ENCODE measurements at places on chromosomes 6 and 20. TPM values are rescaled to one million over a fixed set of nuclear protein-coding genes. Genes with fewer than 3 reads are reported as not detected.

DNA sequence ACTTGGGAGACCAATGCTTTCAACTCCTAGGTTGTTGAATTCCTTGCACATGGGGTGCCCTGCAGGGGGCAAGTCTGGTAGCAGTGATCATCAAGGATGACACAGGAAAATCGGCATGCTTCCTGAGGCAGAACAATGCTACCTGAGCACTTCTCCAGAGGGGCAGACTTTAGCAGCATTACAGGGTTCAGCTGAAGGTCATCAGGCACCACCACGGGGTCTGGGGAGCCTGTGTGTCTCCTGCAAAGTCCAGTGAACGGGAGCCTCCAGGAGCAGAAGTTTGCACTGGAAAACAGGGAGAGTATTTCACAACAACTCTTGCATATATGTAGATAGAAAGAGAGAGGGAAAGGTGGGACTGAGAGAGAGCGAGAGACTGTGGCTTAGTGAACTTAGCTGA is 10.2 kb downstream of the VSX1 start:
- DNase-seq, result peak; percentile 20

GRCh38 chr6:53793318-53794136 is 1.3 kb upstream of the LRRC1 start:
- no peak for DNase-seq

DNA sequence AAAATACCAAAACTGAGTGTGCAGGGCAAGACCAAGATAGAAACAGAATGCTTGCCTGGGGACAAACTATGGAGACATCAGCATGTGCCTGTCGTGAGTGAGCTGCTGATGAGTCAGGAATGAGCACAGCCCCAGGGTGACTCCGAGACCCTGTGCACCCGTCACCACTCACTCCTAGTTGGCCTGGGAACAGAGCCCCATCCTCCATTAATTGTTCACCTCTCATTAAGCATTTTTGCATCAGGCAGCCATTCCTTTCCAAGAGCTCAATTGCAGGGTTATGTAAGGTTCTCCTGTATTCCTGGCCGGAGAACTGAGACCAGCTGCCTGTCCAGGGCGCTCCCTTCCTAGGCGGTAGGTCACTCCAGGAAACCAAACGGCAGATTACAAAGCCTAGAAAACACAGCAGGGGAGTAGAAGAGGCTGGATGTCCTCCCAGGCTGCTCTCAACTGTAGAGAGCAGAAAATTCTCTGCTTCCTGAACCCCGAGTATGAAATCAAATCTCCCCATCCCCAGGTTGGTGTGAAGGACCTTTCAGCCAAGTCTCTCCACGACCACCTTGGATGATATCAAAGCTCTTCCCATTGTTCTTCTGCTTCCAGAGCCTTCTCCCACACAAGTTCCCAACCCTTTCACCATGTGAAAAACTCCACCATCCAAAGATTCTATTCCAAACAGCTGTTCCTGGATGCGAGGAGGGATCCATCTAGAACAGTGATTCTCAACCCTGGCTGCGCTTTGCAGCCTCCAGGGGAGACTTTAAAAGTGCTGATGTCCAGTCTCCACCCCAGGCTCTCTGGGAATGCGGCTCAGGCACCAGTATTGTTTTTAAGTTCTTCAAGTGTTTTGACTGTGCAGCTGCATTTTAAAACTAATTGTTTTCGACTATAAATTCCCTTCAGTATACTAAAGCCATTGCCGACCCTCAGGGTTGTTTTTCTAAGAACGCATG is 532.6 kb upstream of the JARID2 start:
- DNase-seq, result no peak

- no peak for DNase-seq
Measured at GRCh38 chr20:13418263-13419229, 197.5 kb downstream of the ISM1 start.

DNA sequence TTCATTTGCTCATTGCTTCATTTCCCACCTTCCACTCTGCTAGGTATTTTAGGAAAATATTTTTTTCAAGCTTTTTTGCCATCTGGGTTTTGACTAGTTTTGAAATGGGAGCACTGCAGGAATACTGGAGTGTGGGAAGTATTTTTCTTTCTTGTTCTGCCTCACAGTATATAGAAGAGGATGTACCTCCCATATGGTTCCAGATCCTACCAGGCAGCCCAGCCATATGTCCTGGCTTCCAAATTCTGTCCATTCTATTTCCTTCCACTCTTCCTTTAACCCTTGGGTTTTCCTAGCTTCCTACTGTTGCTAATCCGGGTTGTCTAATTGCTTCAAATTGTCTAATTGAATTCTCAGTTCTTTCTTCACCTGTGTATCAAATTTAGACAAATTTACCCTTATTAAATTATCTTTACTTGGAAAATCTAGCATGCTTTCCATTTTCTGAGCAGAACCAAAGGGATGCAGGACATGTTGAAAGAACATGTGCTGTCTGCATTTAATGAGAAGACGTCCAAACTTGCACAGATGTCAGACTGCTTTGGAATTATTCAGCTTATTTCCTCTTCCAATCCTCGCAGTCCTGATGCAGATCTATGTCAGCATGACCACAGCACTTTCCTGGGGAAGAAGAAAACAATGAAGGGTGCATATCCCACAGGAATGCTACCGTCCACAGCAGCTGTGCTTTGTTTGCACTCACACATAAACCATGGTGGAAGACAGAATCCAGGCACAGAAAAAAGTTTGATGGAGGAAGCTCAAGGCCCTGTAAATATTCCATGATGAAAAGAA is 1273.9 kb upstream of the MAP3K7 start:
- DNase-seq, result no peak

- DNase-seq, result no peak
Measured at GRCh38 chr6:19999319-20000191, 162.4 kb downstream of the ID4 start.

DNA sequence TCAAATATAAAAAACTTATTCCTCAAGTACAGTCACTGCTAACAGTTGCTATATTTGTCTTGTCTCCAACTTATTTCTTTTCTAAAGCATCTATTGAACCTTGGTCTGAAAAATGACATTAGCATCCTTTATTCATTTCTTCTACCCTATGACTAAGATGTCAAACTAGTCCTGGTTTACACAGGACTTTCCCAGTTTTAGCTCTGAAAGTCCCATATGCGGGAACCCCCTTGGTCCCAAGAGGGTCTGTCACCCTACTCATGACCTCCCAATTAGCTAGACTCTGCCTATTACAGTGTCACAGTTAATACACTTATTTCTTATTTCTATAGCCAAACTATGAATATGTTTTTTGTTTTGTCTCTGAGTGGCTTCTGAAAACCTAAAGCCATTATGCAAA is 37.1 kb downstream of the PLEKHG1 start:
- DNase-seq, result no peak

GRCh38 chr20:48298851-48299484 is 513.7 kb upstream of the SULF2 start:
- DNase-seq, result no peak

DNA sequence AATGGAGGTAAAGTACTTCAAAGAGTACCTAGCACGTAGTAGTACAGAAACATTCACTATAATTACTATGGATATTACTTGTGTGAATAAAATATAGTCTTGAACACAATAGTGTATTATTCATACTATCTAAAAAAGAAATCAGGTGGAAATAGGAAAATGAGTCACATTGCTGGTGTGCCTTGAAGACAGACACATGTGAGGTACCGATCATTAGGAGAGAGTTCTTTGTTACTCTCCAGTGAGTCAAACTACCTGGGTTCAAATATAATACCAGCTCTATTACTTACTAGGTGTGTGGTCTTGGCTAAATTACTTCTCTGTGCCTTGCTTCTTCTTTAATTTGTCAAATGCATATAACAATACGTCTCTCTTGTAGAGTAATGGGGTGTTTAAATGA is 50.8 kb upstream of the BEND6 start:
- DNase-seq, result no peak

FAM83D gene
- total RNA-seq, result 3.0 TPM

RNF39 gene
- not detected for total RNA-seq

RAET1L gene
- not detected for total RNA-seq

ZNF831 gene
- 14.6 TPM for total RNA-seq

XKR7 gene
- 0.09 TPM for total RNA-seq

AIF1 gene
- 324 TPM for total RNA-seq

HLA-DRA gene
- 1,127 TPM for total RNA-seq

SLC22A16 gene
- 1.8 TPM for total RNA-seq

BEND6 gene
- 1.0 TPM for total RNA-seq

GSTA3 gene
- not detected for total RNA-seq
